Posterior vena cava (tissue), 2 donors: ENCODE measurements at places on chromosomes 4 and X.

GRCh38 chr4:96775501-96775900 is 935.6 kb downstream of the PDHA2 start:
- no peak for DNase-seq

GRCh38 chr4:81740487-81740886 is 268.8 kb upstream of the RASGEF1B start:
- no peak for DNase-seq

GRCh38 chr4:172843192-172843591 is 325.4 kb upstream of the GALNT7 start:
- DNase-seq = no peak

GRCh38 chrX:123909523-123909922 is 49.7 kb downstream of the XIAP start:
- no peak for DNase-seq
